T-helper 17 cell (primary cell): ENCODE measurements at places on chromosomes 13 and 19.

GRCh38 chr13:74871369-74872070 is 610.4 kb downstream of the TBC1D4 start:
- no peak for DNase-seq

DNA sequence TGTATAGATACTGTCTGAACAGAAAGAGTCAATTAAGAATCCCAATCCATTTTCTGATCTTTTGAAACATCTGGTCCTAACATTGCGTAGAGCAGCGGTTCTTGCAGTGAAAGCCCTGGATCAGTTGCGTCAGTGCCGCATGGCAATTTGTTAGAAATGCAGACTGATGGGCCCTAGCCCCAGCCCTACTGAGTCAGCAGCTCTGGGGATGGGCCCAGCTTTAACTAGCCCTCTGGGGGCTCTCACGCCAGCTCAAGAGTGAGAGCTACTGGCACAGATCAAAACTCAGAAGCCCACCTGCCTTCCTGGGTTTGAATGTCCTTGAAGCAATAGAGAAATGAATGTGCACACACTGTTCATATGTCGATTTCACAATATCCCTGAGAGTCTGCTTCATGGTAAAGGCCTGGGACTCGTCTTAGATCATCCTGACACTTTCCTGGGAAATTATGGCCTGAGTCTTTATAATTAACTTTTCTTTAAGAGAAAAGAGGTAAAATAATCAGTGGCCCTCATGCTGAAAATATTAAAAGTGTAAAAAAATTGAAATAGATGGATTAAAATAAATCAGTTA is 206.8 kb upstream of the TMTC4 start:
- no peak for DNase-seq

DNA sequence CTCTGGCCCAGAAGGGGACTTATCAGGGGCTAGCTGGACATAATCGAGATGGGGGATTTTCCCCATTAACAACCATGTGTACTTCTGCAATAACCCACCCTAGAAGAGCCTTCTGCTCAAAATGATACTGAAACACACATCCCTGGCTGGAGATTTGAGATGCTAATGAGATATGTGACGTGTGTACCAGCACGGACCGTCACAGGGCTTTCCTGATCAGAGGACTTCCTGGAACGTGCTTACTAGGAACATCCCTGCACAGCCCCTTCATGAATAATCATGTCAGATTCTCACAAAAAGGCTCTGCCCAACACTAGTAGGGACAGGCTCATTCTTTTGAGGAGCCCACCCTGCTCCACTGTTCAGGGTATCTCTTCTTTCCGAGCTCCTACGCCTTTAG is 6.5 kb upstream of the ERVV-1 start:
- no peak for DNase-seq

- DNase-seq: no peak
Measured at GRCh38 chr19:30064771-30065494, 122.9 kb downstream of the URI1 start.

DNA sequence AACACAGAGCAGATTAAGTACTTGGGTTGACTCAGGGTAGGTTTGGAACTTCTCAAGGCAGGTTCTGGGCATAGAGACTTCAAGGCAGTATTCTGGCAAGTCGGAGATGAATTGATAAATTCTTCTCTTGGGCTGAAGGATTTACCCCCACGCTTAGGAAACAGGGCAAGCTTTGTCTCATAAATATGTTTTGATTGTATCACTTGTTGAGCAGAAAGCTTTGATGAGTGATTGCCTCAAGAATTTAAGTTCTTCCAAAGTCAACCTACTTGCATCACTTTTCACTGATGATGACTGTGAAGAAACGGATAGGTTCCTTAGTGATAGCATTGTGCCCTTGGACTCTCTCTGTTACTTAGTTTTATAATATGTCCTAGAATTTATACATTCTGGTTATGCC is 258.6 kb upstream of the DACH1 start:
- DNase-seq: no peak

- DNase-seq: no peak
Measured at GRCh38 chr13:98350746-98351330, 173.8 kb upstream of the RNF113B start.

GRCh38 chr19:31801611-31802010 is 452.4 kb upstream of the TSHZ3 start:
- DNase-seq: no peak

- no peak for DNase-seq
Measured at GRCh38 chr19:3780786-3781304, 5.3 kb downstream of the MATK start.

GRCh38 chr19:15467734-15468214 is 3.4 kb upstream of the RASAL3 start:
- no peak for DNase-seq

DNA sequence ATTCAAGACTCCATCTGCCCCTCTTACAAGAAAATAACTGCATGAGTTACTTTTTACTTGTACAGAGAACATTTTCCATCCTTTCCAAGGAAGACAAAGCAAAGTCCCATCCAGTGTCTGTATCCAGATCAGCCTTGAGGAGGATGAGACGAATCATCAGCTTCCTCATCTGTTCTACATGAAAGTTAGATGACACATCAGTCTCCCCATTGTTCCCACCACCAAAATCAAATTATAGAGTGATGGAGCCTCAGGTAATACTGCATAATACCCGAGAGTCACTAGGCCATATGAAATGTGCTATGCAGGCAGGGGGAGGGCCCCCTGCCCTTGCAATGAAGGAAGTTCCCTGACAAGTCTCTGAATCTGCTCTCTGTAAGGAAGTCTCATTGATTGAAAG is 1244.6 kb upstream of the SLC10A2 start:
- DNase-seq: no peak

GRCh38 chr13:21546372-21546771 is 57.6 kb downstream of the MICU2 start:
- DNase-seq: no peak

- no peak for DNase-seq
Measured at GRCh38 chr13:48720621-48721020, 66.9 kb downstream of the CYSLTR2 start.

DNA sequence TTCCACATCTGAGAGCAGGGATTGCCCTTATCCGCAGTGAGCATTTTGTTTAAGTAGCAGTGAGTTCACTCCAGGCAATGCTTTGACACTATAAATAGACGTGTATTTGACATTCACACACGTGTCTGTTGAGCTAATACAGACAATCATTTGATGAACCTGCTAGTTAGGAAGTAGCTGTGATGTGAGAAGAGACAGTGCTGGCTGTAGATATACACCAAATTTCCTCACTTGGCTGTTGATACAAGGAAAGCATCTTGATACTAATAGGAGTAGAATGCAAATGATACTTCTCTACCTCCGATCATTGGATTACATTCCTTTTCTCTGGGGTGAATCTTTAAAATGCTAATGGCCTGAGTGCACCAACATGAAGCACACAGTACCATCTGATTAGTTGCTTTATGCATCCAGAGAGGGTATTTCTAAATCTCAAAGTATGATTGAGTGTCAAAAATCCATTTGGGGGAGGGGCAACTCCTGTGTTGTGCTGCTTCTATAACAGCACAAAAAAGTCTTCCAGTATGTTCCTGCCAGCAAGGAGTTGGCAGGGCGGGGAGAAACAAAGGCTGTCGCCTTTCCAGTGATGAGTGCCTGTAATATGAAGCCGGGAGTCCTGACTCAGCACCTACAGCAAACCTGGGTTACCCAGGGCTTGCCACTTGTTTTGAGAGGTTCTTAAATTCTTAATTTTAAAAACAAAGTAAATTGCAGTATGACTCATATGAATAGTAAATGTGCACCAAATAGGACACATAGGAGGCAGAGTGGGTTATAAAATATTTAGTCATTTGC is 7.0 kb downstream of the CUL4A start:
- no peak for DNase-seq

- no peak for DNase-seq
Measured at GRCh38 chr19:46179076-46179759, 31.2 kb downstream of the IGFL2 start.

- no peak for DNase-seq
Measured at GRCh38 chr13:113900646-113901045, 36.8 kb upstream of the GAS6 start.

DNA sequence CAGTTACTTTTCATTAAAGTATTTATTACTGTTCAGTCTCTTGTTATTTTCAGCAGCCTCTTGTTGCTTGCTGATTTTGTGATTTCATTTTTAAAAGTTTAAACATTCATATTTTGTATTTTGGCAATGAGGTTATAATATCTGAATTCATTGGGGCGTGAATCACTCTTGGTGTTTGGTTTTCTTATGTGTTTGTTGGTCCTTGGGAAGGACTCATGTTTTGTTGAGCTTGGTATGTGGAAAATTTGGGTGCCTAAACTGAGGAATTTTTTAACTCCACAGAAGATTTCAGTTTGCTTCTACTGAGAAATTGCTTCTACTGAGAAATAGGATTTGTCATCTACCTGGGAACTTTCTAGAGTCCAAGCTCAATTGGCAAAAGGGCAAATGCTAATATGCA is 38.2 kb downstream of the PDS5B start:
- no peak for DNase-seq

DNA sequence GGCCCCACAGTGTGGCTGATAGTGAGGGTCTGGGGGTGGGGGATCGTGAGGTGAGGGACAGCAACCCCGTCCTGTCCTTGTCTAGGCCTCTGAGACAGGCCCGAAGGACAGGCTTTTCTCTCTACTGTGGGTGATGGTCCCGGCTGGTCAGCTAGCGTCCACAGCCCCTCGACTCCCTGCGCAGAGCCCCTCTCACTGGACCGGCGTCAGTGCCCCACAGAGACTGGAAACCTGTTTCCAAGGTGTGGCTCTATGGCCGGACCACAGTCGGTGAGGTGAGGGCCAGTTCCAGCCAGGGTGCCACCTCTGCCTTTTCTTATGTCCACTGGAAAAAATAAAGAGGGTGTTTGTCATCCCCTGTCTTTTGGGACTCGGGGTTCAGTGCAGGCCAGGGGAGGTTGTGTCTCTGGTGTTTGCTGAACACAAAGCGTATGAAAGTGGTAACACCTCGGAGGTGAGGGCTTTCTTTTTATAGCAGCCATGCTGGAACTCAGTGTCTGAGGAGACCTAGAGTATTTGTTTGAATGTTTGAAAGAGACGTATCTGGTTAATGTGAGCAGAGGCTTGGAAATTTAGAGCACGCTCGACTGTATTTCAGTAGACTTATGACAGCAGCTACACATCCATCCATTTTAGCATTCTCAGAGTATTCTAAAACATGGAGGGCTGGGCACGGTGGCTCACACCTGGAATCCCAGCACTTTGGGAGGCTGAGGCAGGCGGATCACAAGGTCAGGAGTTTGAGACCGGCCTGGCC is 22.8 kb downstream of the ATP11A start:
- DNase-seq: no peak

DNA sequence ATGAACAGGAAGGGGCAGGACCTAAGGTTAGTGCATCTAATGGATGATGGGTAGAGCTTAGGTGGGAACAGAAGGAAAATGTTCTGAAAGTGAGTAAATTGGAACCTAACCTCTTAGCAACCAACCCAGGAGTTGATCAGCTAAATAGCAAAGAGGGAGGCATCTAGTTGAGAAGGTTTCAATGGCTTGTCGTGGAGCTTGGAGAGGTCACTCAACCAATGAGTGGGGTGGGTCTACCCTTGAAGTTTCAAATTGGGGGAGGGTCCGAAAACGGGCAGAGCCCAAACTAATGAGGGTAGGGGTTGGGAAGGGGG is 5.7 kb upstream of the SHKBP1 start:
- no peak for DNase-seq

- no peak for DNase-seq
Measured at GRCh38 chr19:17235971-17236777, 9.5 kb downstream of the NR2F6 start.

DNA sequence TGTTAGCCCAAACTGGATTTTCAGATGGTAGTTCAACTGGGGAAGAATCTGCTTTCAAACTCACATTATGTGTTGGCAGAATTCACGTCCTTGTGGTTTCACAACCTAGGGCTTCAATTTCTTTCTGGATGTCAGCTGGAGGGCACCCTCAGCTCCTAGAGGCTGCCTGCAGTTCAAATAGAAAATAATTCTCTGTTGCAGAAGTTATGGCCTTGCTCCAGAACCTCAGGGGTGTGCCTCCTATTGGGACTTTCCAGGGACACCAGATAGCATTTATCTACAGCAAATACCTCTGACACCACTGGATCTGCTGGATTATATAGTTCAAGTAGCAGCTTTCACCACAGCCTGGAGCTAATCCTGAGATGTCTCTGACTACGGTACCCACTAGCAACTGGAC is 11.8 kb upstream of the RB1 start:
- no peak for DNase-seq

DNA sequence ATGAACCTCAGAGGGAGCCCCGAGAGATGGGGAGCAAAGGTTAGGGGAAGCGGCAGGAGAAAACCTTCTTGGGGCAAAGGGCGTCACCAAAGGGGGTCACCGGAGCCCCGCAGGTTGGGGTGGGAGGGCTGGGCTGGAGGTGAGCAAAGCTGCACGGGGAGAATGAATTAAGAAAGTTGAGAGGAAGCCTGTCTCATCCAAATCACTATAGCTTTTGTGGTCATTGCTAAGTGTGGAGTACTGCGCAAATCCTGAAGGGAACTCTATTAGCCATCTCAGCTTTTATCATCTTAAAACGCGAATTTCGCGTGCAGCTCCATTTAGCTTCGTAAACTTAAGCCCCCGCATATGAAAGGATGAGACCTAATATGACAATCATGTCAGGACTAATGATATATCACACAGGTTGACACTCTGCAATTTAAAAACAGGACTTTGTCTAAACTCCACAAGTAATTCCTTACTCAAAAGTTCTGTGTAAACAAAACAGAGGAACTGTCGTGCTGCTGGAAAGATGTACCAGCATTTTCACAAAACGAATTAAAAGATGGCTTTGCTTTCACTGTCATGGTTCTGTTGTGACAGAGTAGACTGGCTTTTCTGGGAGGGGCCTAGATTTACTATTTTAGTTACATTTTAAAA is 631 bp downstream of the LACC1 start:
- no peak for DNase-seq

DNA sequence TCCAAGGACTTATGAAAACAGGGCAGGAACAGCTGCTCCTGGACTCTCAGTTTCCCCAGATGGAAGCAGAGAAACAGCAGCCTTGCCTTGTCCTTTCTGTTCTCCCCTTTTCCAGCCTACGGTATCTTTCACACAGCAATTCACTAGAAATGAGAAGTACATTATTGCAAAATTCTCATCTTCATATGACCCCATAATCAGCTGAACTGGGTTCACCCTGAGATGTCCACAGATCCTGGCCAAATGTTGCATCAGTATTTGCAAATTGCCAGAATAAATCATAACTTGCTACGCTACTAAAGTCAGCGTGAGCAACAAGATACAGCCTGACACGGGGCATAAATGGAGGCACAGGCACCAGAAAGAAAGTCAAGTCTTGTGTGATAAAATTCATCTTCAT is 16.1 kb downstream of the VSTM1 start:
- no peak for DNase-seq

- no peak for DNase-seq
Measured at GRCh38 chr13:48476686-48477085, 56.2 kb downstream of the RCBTB2 start.

DNA sequence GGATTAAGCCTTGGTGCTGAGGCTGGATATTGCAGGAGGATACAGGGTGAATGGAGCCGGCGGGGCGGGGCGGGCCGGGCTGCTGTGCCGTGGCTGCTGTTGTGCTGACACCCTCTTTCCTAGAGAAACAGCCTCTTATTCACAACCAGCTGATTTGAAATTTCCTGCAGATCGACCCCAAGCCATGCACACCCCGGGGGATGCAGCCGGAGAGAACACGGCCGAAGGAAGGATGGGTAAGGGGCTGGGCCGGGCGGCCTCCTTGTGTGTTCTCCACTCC is 11.1 kb downstream of the DAZAP1 start:
- DNase-seq: no peak
